Smooth muscle cell of bladder (primary cell): ENCODE measurements at places on chromosomes 6 and 20. TPM values are rescaled to one million over a fixed set of nuclear protein-coding genes. Genes with fewer than 3 reads are reported as not detected.

CFB gene
- total RNA-seq: 46.1 and 61.2 TPM in 2 replicates

ARHGAP40 gene
- not detected in 2 replicates for total RNA-seq

ZBP1 gene
- under 0.01 TPM in 1 of 2 replicates, not detected in the other for total RNA-seq

HLA-DRB1 gene
- not detected in 2 replicates for total RNA-seq

SRSF3 gene
- 130 and 219 TPM in 2 replicates for total RNA-seq

GRM1 gene
- total RNA-seq: under 0.01 TPM in 2 replicates

RSPH4A gene
- total RNA-seq: under 0.01 and 0.09 TPM in 2 replicates

SPAG4 gene
- 11.9 and 22.0 TPM in 2 replicates for total RNA-seq

ULBP3 gene
- 3.4 and 12.1 TPM in 2 replicates for total RNA-seq

TRIM10 gene
- total RNA-seq: not detected in 2 replicates

OLIG3 gene
- total RNA-seq: not detected in 2 replicates

C20orf144 gene
- 0.09 and 0.14 TPM in 2 replicates for total RNA-seq

CDK5RAP1 gene
- total RNA-seq: 18.7 and 19.8 TPM in 2 replicates

RAB44 gene
- under 0.01 TPM in 2 replicates for total RNA-seq

ADISSP gene
- total RNA-seq: 15.1 and 16.5 TPM in 2 replicates

GRIK2 gene
- 1.3 and 3.5 TPM in 2 replicates for total RNA-seq

C6orf52 gene
- 0.43 TPM in 1 of 2 replicates, not detected in the other for total RNA-seq

STK38 gene
- total RNA-seq: 14.6 and 17.1 TPM in 2 replicates

CST2 gene
- 0.55 and 0.71 TPM in 2 replicates for total RNA-seq

FYN gene
- total RNA-seq: 150 and 158 TPM in 2 replicates

FOXP4 gene
- total RNA-seq: 1.3 and 2.0 TPM in 2 replicates

SLC4A11 gene
- 1.0 and 1.1 TPM in 2 replicates for total RNA-seq

EYS gene
- total RNA-seq: 0.14 and 0.28 TPM in 2 replicates

SIRPG gene
- total RNA-seq: not detected in 2 replicates

GSTA2 gene
- total RNA-seq: not detected in 2 replicates

SLC35F1 gene
- under 0.01 TPM in 1 of 2 replicates, not detected in the other for total RNA-seq

C6orf163 gene
- 1.1 and 1.8 TPM in 2 replicates for total RNA-seq

HUS1B gene
- 0.71 and 0.83 TPM in 2 replicates for total RNA-seq

MYT1 gene
- not detected in 2 replicates for total RNA-seq

OOEP gene
- not detected in 2 replicates for total RNA-seq

TNF gene
- total RNA-seq: not detected in 2 replicates

ANKRD66 gene
- not detected in 2 replicates for total RNA-seq

TP53RK gene
- total RNA-seq: 24.6 and 27.3 TPM in 2 replicates

F13A1 gene
- not detected in 2 replicates for total RNA-seq

CPNE5 gene
- total RNA-seq: 0.55 TPM in 1 of 2 replicates, not detected in the other

TXLNB gene
- 0.46 and 1.00 TPM in 2 replicates for total RNA-seq
